ENCODE measurements at places on chromosomes 3 and 15. TPM values are rescaled to one million over a fixed set of nuclear protein-coding genes. Genes with fewer than 3 reads are reported as not detected.
A peak's percentile ranks its signal among the peaks of the same experiment; 100 is the strongest.

FANCD2OS gene
- total RNA-seq = not detected

CCDC54 gene
- total RNA-seq = not detected

GPR149 gene
- not detected for total RNA-seq

PAK2 gene
- total RNA-seq = 34.5 TPM

DNA sequence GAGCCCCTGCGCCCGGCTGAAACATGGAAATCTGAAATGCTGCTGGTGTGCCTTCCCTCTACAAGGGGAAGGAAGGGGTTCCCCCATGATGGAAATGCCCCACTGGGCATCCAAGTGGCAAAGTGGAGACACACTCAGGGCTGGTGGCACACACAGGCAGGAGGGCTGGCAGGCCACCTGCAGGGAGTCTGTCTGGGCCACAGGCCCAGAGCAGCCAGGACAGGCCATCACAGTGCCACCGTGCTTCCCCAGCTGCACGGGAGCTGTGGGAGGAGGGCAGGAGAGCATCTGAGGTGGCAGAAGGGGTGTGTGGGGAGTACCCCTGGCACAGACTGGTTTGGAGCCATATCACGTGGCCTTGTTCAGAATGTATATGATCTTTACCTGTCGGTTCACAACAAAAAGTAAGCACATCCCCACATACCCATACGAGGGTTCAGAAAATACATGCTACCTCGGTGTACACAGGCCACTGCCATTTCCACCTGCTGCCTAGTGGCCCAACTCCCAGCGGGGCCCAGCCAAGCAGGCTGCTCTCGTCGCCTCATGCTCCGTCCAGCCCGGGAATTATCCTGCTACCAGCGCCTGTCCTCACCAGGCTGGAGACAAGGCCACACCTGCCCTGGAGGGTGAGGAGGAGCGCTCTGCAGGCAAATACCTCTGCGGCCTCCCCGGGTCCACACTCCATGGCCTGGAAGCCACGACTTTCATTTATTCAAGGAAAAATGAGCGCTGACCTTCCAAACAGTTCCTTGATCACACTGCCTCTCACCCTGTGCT, 22.6 kb upstream of the DUSP7 start:
- no peak for DNase-seq

DNA sequence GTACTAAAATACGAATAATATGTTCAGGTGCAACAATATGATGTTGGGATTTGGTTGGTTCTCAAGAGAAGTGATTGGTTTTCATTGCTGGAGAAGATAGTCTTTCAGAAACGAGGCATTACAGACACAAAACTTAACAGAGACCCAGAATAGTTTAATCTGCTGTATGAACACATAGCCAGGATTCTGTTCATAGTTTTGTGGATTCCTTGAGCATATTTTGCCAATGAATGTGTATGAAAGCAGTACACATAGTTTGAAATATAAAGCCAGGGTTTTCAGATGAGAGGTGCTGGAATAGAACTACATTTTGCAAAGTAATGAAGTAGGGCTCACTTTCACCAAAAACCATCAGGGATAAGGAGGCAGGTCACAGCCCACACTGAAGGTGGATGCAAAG, 5.7 kb upstream of the MCTP2 start:
- no peak for DNase-seq

DNA sequence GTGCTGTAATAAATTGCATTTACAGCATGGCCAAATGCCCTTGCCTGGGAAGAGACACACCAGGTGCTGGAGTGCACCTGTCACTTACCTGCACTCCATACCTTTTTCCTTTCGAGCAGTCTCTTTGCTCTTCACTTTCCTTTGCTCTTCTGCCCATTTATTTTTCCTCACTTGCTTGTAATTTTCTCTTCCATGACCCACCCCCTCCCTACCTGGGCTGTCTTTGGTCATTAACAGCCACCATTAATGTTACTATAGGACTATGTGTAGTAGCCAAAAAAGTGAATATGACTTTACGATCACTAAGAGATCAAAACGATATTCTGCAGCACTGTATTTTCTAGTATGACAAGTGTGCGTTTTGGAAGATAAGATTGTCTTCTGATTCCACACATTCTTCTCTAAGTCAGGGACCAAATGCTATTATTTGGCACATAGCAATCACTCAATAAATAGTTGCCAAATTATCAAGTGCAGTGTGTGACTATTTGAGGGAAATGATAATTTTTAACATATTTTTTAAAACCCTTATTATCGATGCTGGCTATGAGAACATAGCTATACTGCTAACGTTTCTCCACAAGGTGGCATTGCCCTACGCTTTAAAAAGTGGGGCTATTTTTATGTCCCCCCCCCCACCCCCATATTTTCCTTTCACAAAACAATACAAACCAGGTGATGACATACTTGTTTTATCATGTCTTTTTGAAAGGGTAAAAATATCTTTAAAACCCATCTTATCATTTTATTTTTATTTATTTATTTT, 114.4 kb downstream of the GHSR start:
- no peak for DNase-seq

GRCh38 chr3:27905625-27906024, 183.5 kb upstream of the EOMES start:
- DNase-seq = no peak

DNA sequence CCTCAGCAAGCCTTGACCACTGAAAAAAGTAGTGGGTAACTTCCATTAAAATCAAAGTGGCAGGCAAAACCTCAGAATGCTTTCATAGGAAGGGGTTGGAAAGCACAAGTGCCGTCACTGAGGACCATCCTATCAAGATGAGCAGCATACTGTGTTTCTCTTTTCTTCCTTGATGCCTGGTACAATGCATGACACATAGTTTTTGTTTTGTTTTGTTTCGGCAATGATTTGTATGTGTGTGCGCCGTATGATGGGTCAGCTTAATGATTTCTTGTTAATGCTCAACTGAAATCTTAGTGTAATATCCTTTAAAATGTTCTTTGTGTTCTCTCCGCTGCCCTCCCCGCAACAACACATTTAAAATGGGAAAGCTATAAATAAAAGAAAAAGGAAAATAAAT, 476.4 kb upstream of the KCNMB2 start:
- DNase-seq = peak; percentile 53

DNA sequence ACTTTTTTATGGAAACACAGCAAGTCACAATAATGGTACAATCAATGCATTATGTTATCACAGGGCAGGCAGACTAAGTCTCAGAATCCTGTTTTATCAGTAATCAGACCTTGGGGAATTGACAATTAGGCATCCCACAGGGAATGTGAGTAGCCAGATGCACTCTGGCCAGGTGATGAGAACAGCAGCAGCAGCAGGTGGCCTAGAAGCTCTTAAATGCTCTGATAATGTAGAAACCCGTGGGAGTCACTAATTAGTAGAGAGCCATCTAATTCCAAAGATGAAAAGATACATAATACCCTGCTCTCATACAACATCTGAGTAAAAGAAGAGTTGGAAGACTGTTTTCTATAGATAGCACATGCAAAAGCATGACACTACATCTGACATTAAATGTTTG, 12.6 kb downstream of the CEP152 start:
- no peak for DNase-seq

DNA sequence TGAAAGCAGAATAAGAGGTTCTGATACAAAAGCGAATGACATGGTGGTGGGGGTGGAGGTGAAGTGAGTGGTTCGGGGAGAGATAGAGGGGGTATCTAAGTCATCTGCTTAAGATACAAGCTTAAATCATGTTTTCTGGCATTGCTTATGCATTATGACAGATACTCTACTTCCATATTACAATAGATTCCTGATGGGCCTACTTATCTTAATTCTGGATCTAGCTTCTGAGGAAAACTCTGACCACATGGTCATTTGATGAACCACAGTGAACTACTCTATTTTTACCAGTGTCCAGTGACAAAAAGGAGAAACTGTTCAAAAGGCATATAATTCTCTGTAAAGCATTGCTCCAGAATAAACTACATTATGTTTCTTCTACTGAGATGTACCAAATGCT, 673.7 kb upstream of the CCDC54 start:
- no peak for DNase-seq

GRCh38 chr3:86782286-86782685, 208.7 kb downstream of the VGLL3 start:
- peak; percentile 18 for DNase-seq

DNA sequence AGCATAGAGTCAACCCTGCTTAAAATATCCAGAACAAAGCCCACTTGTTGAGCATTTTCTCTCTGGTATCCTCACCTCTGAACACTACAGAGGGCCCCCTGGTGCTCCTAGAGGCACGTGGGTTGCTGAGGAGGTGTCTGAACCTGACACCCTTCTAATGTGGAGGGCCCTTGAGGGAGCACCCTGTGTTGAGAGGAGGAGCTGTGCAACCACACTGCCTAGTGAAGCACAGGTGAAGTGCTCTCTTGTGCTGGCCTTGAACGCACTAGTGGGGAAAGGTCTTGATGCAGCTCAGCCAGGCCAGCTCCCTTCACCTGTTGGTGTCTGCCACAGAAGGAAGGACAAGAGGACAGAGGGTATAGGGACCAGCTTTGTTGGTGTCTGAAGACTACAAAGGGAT, 51.9 kb downstream of the CCK start:
- no peak for DNase-seq

- DNase-seq = no peak
Observed at GRCh38 chr15:56254265-56254664, 10.6 kb upstream of the RFX7 start.

GRCh38 chr15:101625184-101625583, 27.0 kb downstream of the TM2D3 start:
- no peak for DNase-seq
